ENCODE measurements at places on chromosomes 1 and 21. TPM values are rescaled to one million over a fixed set of nuclear protein-coding genes. Genes with fewer than 3 reads are reported as not detected.

Gene SLFNL1
- 0.14 TPM for total RNA-seq

Gene TMEM269
- total RNA-seq: 0.16 TPM

DNA sequence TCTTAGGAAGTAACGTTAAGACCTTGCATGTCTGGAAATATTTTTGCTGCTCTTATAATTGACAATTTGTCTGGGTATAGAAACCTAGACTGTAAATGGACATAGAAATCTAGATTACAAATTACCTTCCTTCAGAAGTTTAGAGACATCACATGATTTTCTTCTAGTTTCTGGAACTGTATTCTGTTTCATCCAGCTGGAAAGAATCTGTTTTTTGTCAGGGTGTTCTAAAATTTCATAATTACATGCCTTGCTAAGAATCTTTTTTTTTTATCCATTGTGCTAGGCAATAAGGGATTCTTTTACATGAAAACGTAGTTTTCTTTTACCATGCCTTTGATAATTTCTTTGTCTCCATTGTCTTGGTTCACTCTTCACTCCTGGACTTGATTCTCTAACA, 20.7 kb upstream of the S100A7 start:
- no peak for DNase-seq

DNA sequence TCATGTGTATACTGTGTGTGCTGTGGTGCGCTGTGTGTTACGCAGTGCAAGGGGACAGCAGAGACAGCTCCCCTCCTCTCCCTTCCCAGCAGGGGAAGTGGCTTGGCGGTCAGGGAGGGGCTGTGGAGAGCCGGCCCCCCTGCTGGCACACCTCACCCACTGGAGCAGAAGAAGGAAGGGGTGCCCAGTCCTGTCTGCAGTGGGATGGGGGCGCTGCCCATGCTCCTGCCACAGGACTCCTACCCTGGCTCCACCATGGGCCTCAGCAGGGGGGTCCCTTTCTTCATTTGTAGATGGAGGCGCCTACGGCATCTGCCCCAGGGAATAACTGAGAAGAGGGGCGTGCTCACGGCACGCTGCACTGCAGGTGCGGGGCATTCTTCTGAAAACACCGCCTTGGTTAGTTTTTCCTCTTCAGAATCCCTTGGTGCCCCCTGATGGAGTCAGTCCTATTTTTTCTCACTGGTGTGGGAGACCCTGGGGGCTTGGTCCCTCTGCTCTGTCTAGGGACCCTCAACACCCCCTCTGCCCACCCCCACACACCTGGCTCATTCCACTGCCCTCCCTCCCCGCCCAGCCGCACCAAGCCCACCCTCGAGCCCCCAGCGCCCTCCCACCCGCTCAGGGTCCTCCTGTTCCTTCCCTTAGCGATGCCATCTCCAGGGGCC, 13.8 kb upstream of the LDLRAP1 start:
- DNase-seq: no peak

Gene AKNAD1
- not detected for total RNA-seq

GRCh38 chr1:7915826-7916500, 24.7 kb downstream of the TNFRSF9 start:
- no peak for DNase-seq

Gene ECM1
- 1.6 TPM for total RNA-seq

DNA sequence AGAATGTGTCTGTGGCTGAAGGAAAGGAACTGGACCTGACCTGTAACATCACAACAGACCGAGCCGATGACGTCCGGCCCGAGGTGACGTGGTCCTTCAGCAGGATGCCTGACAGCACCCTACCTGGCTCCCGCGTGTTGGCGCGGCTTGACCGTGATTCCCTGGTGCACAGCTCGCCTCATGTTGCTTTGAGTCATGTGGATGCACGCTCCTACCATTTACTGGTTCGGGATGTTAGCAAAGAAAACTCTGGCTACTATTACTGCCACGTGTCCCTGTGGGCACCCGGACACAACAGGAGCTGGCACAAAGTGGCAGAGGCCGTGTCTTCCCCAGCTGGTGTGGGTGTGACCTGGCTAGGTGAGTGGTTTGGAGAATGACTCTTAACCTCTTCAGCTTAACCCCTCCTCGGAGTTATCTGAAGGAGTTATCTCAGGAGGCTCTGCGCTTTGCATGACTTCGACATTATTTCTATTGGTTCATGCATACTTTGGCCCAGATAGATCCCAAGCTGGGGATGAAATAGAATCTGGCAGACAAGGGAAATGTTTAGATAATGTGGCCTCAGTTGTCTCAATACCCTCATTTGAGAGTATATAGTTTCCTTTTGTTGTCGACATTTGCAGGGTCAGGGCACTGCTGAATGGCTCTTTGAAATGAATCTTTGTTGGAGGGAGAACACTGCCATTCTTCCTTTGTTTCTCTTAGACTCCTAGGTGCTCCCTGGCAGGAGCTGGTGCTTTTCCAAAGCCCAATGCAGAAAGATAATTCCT, 39.7 kb downstream of the PTGFRN start:
- DNase-seq: no peak

- DNase-seq: no peak
Measured at GRCh38 chr21:43696214-43696613, 22.7 kb upstream of the PDXK start.

Gene MAN1C1
- total RNA-seq: 5.0 TPM

Gene ATAD3C
- total RNA-seq: 0.62 TPM

DNA sequence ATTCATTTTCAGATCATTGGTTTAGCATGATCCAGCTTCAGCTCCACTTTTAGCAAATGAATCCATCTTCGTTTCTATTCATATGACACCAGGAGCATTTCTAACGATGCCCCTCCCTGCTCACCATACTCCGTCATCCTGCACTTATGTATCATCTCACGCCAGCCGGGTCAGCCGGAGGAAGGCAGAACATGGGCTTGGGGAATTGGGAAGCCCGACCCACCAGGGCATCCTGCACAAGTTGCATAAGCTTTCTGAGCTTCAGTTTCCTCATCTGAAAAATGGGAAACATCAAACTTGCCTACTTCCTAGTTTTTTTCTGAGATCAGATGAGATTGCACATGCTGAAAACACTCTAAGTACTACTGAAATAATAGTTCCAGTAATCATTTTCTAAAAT, 194.7 kb downstream of the AK5 start:
- no peak for DNase-seq

Gene UBL4B
- total RNA-seq: not detected

Gene NPPA
- total RNA-seq: not detected

- no peak for DNase-seq
Measured at GRCh38 chr1:67831850-67832513, 1.3 kb downstream of the GNG12 start.

All from activated T-helper 2 cell treated with anti-CD3 and anti-CD28 coated beads, Interferon-gamma antibody, Interleukin-2, Interleukin-4, amounts not matched to agents 10 μg/mL and 5 μg/mL and 100 μg/mL, durations not matched to agents 14 hours and 24 hours and 36 hours (primary cell).